ENCODE measurements at places on chromosomes 13 and 19. TPM values are rescaled to one million over a fixed set of nuclear protein-coding genes. Genes with fewer than 3 reads are reported as not detected.

GRCh38 chr19:45742969-45743368 is 9.7 kb downstream of the MEIOSIN start:
- no peaks in the 10 kb centered on the region for H3K4me1 ChIP-seq
- no peak overlapping the region for H3K27ac ChIP-seq
- H3K27me3 ChIP-seq, result no peaks in the 10 kb centered on the region
- no peak overlapping the region for H3K4me3 ChIP-seq
- no peaks in the 10 kb centered on the region for H3K36me3 ChIP-seq

- H3K4me1 ChIP-seq, result peaks cover 18% of the 10 kb centered on the region
- peaks cover 19% of the 10 kb centered on the region for H3K36me3 ChIP-seq
- no peaks in the 10 kb centered on the region for H3K27me3 ChIP-seq
- no peak overlapping the region for H3K27ac ChIP-seq
Measured at GRCh38 chr13:75324413-75324940, 157.5 kb downstream of the TBC1D4 start.

- H3K27me3 ChIP-seq, result no peaks in the 10 kb centered on the region
- no peaks in the 10 kb centered on the region for H3K36me3 ChIP-seq
Measured at GRCh38 chr13:23622985-23623384, 52.8 kb downstream of the TNFRSF19 start.

GRCh38 chr13:23365652-23366051 is 67.8 kb downstream of the SACS start:
- H3K4me3 ChIP-seq, result no peak overlapping the region
- no peaks in the 10 kb centered on the region for H3K4me1 ChIP-seq
- H3K36me3 ChIP-seq, result peaks cover 78% of the 10 kb centered on the region
- no peak for DNase-seq

DNA sequence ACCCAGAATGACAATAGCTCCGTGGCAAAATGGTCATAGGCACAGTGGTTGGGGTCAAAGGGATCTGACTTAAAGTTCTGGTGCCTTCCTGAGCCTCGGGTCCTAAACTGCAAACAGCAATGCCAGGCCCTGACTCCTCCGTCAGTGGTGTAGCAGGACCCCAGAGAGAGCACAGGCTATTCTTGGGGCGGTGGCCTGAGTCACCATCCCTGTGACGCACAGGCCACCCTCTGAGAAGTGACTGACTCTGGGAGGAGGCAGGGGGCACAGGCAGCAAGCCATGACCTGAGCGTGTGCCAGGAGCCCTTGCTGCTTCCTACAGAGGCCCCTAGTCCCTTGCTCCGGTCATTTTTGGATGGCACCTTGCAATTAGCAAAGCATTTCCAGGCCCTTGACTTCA is 18.7 kb downstream of the PLVAP start:
- H3K36me3 ChIP-seq, result no peaks in the 10 kb centered on the region
- H3K4me3 ChIP-seq, result no peak overlapping the region
- no peak for DNase-seq
- no peaks in the 10 kb centered on the region for H3K27me3 ChIP-seq
- H3K27ac ChIP-seq, result peak overlapping the region; percentile 12

DNA sequence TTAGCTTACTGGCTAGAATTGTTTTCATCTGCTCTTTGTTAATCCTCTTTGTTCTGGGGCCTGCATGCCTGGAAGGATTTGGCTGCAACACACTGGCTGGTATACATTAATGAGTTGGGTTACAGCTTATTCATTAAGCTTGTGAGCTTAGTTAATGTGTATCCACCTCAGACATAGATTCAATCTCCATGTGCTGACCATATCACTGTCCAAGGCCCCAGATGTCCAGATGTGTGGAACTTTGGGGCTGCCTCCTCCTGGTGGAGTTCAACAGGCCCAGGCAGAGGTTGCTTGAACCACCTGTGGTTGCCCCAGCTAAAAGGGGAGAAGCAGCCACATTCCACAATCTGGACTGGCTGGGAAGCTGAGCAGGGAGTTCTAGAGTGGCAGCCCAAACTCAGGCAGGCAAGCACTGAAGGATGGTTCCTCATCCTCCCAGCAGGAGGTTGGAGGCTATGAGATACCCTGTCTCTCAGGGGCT is 5.4 kb downstream of the DIAPH3 start:
- DNase-seq, result no peak
- peaks cover 2% of the 10 kb centered on the region for H3K4me1 ChIP-seq

Gene CSNK1G2
- 38.0 TPM for total RNA-seq

GRCh38 chr19:57110592-57111328 is 9.0 kb upstream of the USP29 start:
- DNase-seq, result no peak
- peak overlapping the region; percentile 38 for H3K4me3 ChIP-seq
- no peak overlapping the region for H3K27ac ChIP-seq
- H3K4me1 ChIP-seq, result no peaks in the 10 kb centered on the region

- no peaks in the 10 kb centered on the region for H3K36me3 ChIP-seq
- H3K4me3 ChIP-seq, result no peak overlapping the region
- DNase-seq, result no peak
- H3K27me3 ChIP-seq, result no peaks in the 10 kb centered on the region
- no peaks in the 10 kb centered on the region for H3K4me1 ChIP-seq
Measured at GRCh38 chr13:41199526-41199925, 5.2 kb upstream of the KBTBD7 start.

GRCh38 chr13:93411186-93411680 is 184.6 kb downstream of the GPC6 start:
- H3K4me1 ChIP-seq, result no peaks in the 10 kb centered on the region
- no peak for DNase-seq
- H3K27ac ChIP-seq, result no peak overlapping the region
- no peaks in the 10 kb centered on the region for H3K27me3 ChIP-seq
- H3K4me3 ChIP-seq, result no peak overlapping the region

DNA sequence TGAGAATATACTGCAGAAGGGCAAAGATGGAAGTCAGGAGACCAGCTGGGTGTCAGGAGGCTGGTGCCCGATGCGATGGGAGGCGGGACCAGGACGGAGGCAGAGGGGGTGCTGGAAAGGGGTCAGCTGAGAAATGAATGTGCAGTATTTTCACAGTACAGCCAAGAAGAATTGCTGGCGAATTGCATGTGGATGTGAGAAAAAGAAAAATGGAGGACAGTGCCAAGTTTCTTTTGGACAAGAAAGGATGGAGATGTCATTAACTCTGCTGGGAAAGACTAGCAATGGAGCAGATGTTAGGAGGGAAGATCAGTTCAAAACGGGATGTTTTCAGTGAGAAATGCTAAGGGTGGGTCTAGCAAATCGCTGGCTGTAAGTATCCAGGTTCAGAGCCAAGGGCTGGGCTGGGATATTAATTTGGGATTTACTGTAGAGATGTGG is 7.0 kb downstream of the CRYL1 start:
- H3K27me3 ChIP-seq, result no peaks in the 10 kb centered on the region
- no peaks in the 10 kb centered on the region for H3K36me3 ChIP-seq
- DNase-seq, result no peak
- no peaks in the 10 kb centered on the region for H3K4me1 ChIP-seq
- no peak overlapping the region for H3K27ac ChIP-seq

Gene KASH5
- not detected for total RNA-seq

Gene GIPR
- not detected for total RNA-seq

Gene EHD2
- total RNA-seq, result 34.6 TPM
